ENCODE measurements at places on chromosomes 3 and 15. TPM values are rescaled to one million over a fixed set of nuclear protein-coding genes. Genes with fewer than 3 reads are reported as not detected.

DTX3L gene
- 22.4 TPM for total RNA-seq

BMF gene
- 25.3 TPM for total RNA-seq

IL17RB gene
- total RNA-seq = under 0.01 TPM

GPR171 gene
- under 0.01 TPM for total RNA-seq

GOLGA8Q gene
- 1.3 TPM for total RNA-seq

ARPP21 gene
- total RNA-seq = 0.54 TPM

GP9 gene
- 4.0 TPM for total RNA-seq

ATP10A gene
- total RNA-seq = 9.7 TPM

LMAN1L gene
- 0.27 TPM for total RNA-seq

WDR72 gene
- total RNA-seq = 12.7 TPM

INAFM2 gene
- 30.2 TPM for total RNA-seq

SUSD5 gene
- under 0.01 TPM for total RNA-seq

DCLK3 gene
- not detected for total RNA-seq

SLC38A3 gene
- under 0.01 TPM for total RNA-seq

TMEM40 gene
- total RNA-seq = 0.27 TPM

C3orf20 gene
- under 0.01 TPM for total RNA-seq
